ENCODE measurements at places on chromosomes 3 and 15.

GRCh38 chr15:70215951-70216350 lies 118.2 kb upstream of the TLE3 start:
- DNase-seq: no peak

DNA sequence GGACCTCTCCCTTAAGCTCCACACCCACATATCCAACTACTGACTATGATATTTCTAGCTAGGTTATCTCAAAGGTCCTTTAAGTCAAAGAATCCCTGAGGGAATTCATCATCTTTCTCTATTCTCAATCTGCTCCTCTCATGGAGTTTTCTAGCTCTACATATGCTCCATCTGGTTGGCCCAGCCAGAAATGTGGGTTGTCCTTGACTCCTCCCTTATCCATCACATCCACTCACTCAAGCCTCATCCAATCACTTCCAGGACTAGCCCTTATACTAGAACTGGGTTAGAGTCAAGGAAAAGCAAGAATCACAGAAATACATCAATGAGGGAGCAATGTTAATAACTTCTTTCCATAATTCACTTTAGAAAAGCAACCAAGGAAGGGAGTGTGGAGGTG lies 45.4 kb downstream of the ZNF106 start:
- DNase-seq: no peak

- no peak for DNase-seq
Measured at GRCh38 chr3:157058392-157059071, 101.4 kb downstream of the CCNL1 start.

DNA sequence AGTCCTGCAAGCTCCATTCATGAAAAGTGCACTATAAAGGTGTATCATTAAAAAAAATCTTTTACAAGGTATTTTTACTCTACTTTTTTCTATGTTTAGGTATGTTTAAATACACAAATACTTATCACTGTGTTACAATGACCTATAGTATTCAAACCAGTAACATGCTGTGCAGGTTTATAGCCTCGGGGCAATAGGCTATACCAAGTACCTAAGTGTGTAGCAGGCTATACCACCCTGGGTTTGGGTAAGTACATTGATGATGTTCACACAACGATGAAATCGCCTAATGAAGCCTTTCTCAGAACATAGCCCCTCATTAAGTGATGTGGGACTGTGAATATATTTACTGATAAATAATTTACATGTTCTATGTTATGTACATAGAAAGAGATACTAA lies 104.6 kb downstream of the ATP1B3 start:
- no peak for DNase-seq

GRCh38 chr3:118791246-118791645 lies 243.4 kb downstream of the IGSF11 start:
- no peak for DNase-seq

DNA sequence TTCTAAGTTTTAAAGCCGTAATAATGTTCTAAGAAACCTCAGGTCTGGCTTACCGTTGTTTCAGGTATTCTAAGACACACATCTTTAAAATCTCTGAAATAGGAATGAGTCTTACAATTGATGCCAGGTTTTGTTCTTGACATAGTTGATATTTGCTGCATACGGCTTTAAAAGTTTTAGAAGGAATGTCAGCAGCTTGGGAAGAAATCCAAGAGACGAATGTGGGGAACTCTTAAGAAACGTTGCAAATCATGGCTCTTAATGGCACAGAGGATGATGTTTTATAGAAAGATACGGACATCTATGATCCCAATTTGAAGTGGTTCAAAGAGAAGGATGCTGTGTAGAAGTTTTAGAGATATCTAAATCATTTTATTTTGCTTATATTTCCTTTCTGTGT lies 11.5 kb downstream of the NUDT16 start:
- DNase-seq: no peak

DNA sequence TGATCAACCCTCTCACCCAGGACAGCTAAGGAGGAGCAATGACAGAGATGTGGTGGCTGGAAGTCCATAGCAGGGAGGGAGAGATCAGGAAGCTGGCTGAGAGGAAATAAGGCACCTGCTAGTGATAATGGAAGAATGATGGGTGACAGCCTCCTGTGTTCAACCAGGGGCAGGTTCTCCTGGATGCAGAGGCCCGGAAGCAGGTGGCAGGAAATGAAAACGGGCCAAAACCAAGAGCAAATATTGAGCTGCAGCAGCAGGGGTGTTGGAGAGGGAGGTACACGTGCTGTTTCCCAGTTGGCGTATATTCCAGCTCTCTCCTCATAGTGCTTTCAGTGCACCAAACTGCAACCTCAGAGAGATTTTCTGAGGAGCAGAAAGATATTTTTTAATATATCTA lies 213.4 kb upstream of the TBL1XR1 start:
- no peak for DNase-seq

DNA sequence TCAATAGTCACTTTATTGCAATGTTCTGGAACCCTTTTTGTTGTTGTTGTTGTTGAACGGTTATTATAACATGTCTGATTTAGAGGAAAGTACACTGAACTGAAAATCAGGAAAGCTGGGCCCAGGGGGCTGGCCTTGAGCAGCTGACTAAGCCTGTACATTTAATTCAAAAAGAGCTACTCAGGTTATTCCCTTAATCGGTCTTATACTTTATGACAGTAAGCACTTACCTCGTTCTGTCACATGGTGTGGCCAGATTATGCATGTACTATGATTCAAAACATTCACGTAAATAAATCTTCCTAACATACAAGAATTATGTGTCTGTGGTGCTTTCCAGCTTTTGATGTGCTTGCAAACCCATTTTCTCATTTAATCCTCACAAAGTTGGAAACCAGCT lies 382.5 kb upstream of the TPRG1 start:
- DNase-seq: no peak
